Kidney (tissue), 22 donors: ENCODE measurements at places on chromosomes 4 and X. TPM values are rescaled to one million over a fixed set of nuclear protein-coding genes. Genes with fewer than 3 reads are reported as not detected.
A peak's percentile ranks its signal among the peaks of the same experiment; 100 is the strongest.

GRCh38 chr4:107740381-107740780 is 20.3 kb upstream of the PAPSS1 start:
- DNase-seq, result peak; percentile 19

- no peak for DNase-seq
These were observed 72.8 kb downstream of the SLC9A7 start for GRCh38 chrX:46686003-46686645.

- DNase-seq, result no peak
These were observed 73.8 kb upstream of the PHOX2B start for GRCh38 chr4:41822325-41822724.

GRCh38 chr4:95267081-95267480 is 281.7 kb downstream of the UNC5C start:
- DNase-seq, result no peak

DNA sequence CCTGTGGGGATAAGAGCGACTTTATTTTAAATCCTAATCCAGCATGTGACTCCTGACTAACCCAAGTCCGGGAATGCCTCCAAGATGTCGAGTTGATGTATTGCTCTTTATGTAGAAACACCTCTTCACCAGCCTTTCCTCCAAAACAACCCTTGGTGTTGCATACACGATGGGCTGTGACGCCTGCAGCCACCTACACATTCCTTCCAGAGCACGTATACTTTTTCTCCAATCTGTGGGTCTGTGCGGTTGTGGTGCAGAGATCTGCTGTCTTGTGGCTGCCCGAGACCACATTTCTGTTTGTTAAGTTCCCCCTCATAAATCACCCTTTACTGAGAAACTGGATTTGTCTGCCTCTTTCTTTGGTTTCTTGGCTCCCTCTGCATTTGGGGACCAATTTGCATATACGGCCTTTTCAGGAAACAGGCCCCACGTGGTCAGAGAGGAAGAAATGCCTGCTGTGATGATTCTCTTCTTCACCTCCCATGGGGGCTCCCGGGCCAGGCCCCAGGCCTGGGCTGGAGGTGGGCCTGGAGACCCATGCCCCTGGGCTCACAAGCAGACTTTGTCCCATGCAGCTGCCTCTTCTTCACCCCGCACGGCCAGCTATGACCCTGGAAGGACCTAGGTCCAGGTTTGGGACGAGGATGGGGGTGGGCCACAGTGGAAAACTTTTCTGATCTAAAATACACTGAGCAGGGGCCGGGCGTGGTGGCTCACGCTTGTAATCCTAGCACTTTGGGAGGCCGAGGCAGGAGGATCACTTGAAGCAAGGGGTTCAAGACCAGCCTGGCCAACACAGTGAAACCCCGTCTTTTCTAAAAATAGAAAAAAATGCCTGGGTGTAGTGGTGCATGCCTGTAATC is 21.4 kb upstream of the AFAP1 start:
- DNase-seq, result no peak

DNA sequence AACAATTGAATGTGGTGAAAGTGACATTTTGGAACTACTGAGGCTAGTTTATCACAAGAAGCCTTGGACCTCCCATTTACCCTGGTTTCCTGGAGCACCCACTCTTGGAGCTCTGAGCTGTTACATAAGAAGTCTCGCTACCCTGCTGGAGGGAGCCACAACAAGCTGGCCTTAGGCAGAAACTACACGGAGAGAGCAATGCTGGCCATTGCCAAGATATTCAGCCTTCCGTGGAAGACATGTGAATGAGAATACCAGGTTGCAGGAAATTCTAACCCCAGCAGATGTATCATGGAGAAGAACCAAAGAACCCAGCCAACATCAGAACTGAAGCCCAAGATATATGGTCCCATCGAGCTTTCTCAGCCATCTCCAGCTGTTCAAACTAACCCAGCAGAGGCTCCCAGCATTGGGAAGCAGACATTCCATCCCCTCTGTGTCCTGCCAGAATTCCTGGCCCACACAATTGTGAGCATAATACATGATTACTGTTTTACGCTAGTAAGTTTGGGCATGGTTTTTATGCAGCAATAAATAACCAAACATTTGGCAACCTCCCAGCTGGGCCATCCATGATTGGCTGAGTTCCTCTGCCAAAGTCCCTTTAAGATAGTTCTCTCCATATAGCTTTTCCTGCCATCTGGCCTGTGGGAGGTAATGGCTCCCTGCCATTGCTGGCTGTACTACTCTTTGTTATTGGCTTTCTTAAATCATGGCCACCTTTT is 17.9 kb upstream of the PDE5A start:
- no peak for DNase-seq

DNA sequence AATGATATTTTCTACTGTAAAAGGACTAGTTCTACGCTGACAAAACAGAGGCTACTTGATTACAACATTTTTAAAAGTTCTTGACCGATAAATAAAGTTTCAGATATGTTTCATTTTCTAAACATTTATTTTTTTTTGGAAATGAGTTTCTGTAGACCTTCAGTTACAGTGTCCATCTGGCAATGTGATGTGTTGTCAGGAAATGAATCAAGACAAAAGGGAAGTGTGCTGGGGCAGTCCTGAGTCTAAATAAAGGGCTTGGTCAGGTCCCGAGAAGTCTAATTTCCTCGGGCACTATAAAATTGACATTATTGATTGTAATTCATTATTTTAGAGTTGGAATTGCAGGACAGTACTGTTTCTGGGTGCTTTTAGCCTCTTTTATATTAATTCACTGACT is 57.0 kb upstream of the FTHL17 start:
- no peak for DNase-seq

GRCh38 chr4:185567381-185568376 is 32.4 kb upstream of the PDLIM3 start:
- no peak for DNase-seq

GRCh38 chr4:145315811-145316225 is 135.4 kb upstream of the OTUD4 start:
- DNase-seq, result no peak

The NLRP2B gene
- not detected for polyA plus RNA-seq

The CLDN34 gene
- not detected for polyA plus RNA-seq

The TMEM271 gene
- polyA plus RNA-seq, result not detected

The TCEAL6 gene
- polyA plus RNA-seq, result 1.1 TPM

The RNF175 gene
- not detected for polyA plus RNA-seq

The TMPRSS11B gene
- not detected for polyA plus RNA-seq

The PLXNB3 gene
- 2.2 TPM for polyA plus RNA-seq

The SFRP2 gene
- polyA plus RNA-seq, result not detected

The UGT2B15 gene
- polyA plus RNA-seq, result not detected

The ABLIM2 gene
- 9.5 TPM for polyA plus RNA-seq
